ENCODE measurements at places on chromosomes 5 and 9.

DNA sequence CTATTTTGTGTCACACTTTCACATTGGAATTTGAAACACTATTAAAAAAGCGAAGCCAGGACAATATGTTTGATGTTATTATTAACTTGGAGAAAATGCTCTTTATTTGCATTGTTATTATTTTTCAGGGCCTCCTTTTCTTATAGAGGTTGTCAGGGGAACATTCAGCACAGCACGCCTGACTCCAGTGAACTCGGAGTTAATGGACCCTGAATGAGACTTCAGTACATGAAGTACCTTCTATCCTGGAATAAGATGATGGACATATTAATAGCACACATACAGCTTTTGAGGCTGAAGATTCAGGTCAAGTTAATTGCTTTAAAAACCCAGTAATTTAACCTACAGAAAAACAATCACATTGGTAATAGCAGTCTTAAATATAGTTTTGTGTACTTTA lies 652.9 kb downstream of the SEMA5A start:
- no peak for DNase-seq

DNA sequence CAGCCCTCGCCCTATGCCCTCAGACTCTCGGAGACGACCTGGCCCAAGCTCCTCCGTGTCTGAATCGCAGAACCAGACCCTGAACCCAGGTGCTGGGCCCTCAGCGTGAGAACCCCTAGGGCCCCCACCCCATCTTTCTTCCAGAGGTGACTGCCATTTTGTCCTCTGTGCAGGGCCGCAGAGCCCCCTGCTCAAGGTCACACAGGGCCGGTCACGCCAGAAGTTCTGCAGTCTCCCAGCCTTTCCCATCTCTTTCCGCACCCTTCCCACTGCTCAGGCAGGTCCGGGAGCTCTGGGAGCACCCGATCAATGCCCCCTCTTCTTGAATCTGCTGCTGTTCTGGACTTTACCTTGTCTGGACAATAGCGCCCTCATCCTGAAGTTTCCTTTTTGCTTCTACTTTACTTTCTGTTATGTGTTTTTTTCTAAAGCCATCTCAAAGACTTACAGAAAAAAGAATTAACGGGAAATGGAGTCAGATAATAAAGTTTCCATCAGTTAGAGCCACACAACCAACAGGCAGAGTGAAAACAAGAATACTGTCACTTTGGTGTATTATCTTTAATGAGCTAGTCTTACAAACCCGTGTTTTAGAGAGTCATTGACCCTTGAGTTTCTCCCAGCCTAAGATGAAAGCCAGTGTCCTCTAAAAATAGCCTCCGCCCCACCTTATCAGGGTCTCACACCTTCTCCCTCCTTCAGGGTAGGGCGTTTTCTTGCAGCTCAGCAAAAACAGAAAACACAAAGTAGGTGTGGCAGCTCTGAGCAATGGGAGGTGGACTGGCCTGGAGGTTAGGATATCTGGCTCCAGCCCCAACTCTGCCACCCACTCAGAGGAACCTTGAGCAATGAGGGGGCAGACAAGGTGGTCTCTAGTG lies 1.8 kb downstream of the TMOD1 start:
- no peak for DNase-seq

- DNase-seq, result no peak
Observed at GRCh38 chr5:97412959-97413358, 229.9 kb upstream of the RIOK2 start.

- DNase-seq, result no peak
Observed at GRCh38 chr5:24598956-24599355, 45.8 kb downstream of the CDH10 start.

- no peak for DNase-seq
Observed at GRCh38 chr5:123865641-123866040, 353.7 kb downstream of the CSNK1G3 start.

Measured in activated CD4-positive, alpha-beta T cell treated with anti-CD3 and anti-CD28 coated beads, Interleukin-2, amount 50 U/mL, for 16 hours (primary cell).